ENCODE measurements at places on chromosomes 1 and 21.

- no peak for DNase-seq
Observed at GRCh38 chr1:27133991-27134390, 20.9 kb downstream of the SLC9A1 start.

DNA sequence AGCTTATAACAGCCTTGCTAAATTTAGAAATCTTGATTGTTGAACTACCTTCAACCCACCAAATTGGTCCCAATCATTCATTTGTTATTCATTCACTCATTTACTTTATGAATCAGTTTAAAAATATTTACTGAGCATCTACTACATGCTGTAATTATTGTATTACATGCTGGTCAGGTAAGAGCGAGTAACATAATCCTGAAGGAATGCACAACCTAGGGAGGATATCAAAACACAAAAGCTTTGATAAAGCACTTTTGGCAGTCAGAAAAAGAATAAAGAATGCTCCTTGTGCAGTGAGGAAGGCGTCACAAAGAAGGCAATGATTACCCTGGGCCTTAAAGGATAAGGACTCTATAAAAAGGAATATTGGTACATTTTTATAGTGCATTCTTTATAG lies 518.9 kb upstream of the NR5A2 start:
- DNase-seq: peak; percentile 50

- no peak for DNase-seq
Observed at GRCh38 chr1:88191917-88192316, 492.2 kb upstream of the PKN2 start.

DNA sequence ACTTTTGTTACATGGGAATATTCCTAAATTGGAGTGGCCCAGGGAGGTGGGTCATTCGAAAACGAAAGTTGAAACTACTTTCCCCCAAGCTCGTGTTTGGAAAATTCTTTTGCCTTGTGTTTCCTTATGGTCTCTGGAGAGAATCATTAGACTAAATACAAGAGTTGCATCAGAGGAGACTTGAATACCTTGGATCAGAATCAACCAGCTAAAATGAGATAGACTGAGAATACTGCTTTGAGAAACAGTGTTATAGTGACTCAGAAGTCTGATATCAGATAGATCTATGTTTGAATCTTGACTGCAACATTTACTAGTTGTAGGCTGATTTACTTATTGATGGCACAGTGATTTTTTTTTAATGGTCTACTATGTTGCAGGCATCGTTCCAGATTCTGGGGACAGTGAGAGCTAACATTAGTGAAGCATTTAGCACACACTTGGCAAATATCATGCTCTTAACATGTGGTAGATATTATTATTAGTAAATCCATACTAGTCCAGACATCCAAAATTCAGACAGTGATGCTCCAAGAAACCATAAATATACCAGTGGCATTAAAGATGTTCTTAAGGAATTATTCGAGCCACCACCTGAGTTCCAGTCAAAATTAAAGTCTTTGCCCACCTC lies 12.9 kb upstream of the ACTN2 start:
- DNase-seq: no peak

- DNase-seq: peak; percentile 64
Observed at GRCh38 chr1:156356875-156357534, 12.0 kb upstream of the RHBG start.

GRCh38 chr1:160070243-160071163 lies 543 bp upstream of the KCNJ10 start:
- peak; percentile 62 for DNase-seq

- no peak for DNase-seq
Observed at GRCh38 chr1:42311138-42311537, 23.9 kb downstream of the FOXJ3 start.
